NCI-H187 (cell line): ENCODE measurements at places on chromosomes 1 and 21.

- no peak for DNase-seq
These were observed 19.6 kb upstream of the OVAAL start for GRCh38 chr1:180539136-180539535.

GRCh38 chr1:187408212-187409004, 579.7 kb downstream of the PLA2G4A start:
- no peak for DNase-seq

DNA sequence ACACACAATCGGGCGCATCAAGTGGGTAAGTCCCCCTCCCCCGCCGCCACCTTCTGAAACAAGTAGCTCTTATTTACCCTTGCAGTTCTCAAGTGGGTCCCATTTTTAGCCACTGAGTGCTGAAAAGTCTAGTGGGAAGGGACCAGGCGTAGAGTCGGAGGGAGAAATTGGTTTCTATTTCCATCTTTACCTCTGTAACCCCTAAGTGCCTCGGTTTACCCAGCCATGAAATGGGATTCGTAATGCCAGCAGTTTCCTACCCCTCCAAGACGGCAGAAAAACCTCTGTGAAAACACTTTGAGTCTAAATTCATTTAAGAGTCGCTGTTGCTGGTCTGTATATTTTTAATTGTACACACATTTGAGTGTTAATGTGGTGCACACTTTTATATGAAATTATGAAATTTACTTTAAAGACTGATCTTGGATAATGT, 928 bp downstream of the TLCD4 start:
- DNase-seq: no peak

GRCh38 chr1:22524481-22524880, 38.8 kb upstream of the EPHA8 start:
- DNase-seq: no peak

DNA sequence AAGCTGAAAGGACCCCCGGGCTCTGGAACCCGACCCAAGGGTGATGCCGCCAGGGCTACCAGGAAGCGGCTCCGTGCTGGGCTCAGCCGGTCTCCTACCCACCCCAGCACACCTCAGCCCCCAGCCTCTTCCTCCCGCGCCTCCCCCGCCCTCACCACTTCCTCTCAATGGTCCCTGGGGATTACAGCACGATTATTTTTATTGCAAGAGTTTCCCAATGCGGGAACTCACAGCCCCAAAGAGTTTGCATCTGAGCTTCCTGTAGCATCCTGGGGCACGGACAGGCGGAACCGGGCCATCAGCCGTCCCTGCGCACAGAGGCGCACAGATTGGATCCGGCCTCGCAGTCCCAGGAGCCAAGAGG, 8.7 kb upstream of the SLX9 start:
- DNase-seq: no peak

GRCh38 chr1:67285780-67286488, 21.7 kb upstream of the IL12RB2 start:
- no peak for DNase-seq

DNA sequence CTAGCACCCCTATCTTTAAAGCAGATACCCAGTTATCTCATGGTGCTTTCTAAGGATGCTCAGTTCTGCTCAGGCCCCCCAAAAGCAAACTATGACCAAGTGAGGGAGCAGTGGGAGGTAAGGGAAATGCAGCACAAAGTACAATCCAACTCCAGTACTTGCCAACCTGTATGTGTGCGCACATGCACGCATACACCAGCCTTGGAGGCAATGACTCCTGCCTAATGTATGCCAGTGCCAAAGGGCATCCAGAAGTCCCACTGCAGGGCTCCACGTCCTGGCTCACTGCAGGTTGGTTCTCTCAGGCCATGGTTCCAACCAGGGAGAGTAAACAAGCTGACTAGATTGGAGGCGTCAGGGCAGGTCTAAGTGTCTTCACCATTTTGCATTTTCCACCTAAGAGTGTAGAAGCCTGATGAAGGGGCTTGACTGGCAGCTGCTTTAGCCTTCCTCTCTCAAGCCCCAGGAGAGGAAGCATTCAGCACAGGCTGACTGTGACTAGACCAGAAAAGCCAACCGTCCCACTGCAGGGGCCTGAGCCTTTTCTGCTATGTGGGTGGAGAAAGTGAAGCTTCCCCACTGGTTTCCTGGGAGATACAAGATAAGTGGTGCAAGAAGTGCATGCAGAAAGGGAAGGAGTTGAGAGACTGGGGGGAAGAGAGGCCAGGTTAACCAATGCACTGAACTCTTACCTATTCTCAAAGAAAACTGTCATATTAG, 7.7 kb downstream of the AMIGO1 start:
- DNase-seq: no peak

- DNase-seq: no peak
These were observed 197.8 kb upstream of the GALNT2 start for GRCh38 chr1:229869240-229869639.

GRCh38 chr1:39091845-39092645, 65.9 kb downstream of the NDUFS5 start:
- no peak for DNase-seq

DNA sequence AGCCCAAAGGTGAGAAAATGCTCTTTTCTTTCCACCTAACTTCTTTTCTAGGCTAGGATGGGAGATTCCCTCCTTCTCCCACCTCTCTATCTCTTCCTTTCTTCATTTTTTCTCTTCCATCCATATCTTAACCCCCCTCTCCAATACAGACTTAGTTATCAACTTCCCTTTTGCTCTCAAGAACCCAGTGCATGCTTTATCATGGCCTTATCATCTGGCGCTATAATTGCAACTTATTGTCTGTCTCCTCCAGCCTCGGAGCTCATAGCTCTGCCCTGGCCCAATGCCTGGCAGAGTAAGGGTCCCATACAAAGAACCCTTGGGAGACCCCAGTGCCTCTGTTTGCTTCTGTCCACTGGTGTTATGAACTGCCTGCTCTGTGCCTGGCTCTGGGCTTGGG, 71.0 kb upstream of the NFASC start:
- DNase-seq: no peak

DNA sequence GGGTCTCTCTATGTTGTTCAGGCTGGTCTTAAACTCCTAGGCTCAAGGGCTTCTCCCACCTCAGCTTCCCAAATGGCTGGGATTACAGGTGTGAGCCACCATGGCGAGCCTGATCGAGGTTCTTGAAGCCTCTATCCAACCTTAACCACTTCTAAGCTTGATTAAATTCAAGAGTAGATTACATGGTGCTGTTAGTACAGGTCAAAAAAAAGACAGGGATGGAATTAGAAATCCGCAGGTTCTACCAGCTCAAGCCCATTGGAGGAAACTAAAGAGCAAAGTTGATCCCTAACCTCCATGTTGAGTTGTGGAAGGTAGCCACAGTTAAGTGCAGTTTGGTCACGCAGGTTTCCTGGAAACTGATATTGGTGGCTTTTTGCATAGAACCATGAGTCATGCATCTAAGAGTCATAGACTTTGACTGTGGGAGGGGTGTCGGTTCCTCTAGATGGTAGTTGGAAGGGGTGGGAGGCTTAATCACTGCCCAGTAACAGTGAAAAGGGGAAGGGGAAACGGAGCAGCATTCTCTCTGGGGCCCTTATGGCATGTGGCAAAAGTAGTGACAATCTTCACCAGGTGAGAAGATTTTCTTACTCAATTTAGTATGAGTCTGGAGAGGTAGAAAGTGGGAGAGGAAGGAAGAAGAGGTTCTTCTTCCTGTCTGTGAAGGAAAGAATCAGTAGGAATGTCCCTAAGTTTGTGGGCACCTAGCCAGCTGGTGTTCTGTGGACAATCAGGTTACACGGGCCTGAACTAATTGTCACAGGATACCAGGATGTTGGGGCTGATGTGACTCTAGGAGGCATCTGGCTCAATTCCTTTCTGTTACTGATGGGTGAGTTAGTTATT, 7.0 kb downstream of the CD53 start:
- no peak for DNase-seq

DNA sequence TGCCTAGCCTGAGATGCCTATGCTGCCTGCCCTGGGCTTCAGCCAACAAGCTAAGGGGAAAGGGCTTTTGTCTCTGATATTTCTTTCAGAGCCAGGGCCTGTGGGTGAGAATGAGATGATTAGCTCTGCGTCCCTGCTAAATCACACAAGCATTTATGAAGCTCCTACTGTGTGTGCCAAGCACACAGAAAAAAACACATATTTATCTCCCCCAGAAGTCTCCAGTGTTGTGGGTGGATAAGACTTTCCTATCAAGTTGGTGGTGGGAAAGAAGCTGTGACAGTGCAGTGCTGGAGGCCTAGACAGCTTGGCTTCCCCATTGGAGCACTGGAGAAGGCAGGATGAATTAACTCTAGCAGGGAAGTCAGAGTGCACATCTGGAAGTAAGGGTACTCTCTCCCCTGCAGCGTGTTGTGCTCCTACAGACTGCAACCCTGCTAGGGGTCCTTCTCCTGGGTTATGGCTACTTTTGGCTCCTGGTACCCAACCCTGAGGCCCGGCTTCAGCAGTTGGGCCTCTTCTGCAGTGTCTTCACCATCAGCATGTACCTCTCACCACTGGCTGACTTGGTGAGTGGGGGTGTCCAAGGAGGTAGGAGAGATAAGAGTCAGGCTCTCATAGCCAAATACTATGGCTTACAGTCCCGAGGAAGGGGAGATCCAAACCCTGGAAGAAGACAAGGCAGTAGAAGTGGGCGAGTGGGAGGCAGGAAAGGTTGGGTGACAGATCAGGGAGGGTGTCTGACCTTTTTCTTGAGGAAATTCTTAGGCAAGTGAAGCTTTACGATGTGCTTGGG, 1.7 kb downstream of the SLC50A1 start:
- DNase-seq: no peak

DNA sequence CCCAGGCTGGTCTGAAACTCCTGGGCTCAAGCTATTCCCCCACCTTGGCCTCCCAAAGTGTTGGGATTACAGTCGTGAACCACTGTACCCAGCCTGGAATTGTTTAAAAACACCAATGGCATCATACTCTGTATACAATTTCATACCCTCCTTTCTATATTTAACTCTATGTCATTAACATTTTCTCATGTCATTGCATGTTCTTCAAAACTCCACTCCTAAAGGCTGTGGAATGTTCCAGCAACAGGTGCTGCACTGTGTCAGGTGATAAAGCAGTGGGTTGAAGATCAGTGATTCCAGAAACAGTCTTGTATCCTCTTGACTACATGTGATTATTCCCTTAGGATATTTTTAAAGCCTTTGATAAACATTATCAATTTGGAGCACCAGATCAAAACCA, 36.7 kb upstream of the GRHL3 start:
- DNase-seq: no peak

GRCh38 chr21:18340387-18340942, 63.1 kb downstream of the TMPRSS15 start:
- DNase-seq: no peak

DNA sequence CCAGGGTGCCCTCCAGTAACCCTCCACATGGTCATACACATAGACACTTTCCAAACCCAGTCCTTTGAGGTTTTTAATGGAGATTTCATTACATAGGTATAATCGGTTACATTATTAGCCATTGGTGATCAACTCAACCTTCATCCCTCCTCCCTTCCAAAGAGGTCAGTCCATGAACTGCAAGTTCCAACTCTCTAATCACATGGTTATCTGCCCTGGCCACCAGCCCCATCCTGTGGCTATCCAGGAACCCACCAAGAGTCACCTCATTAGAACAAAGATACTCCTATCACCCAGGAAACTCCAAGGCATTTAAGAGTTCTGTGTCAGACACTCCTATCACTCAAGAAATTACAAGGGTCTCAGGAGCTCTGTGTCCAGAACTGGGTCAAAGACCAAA, 12.2 kb downstream of the ATP1A4 start:
- DNase-seq: no peak

GRCh38 chr1:176775996-176776395, 313.0 kb downstream of the PAPPA2 start:
- DNase-seq: no peak

GRCh38 chr1:11938722-11939526, 4.4 kb downstream of the PLOD1 start:
- DNase-seq: no peak

DNA sequence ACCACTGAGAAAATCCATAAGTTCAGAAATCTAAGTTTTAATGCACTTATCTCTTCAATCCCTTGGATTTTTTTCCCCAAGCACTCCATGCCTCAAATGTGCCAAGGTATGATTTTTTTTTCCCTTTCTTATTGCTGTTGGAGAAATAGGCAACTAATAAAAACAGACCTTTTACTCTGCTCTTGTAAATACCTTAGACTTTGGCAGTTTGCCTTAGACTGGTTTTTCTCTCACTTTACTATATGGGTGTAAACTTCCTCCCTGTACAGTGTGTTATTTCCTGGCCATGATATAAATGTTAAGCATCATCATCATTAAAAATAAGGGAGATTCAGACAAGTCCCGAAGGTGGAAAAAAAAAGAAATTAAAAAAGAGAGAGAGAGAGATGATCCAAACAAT, 65.7 kb downstream of the LRRC8C start:
- DNase-seq: no peak

DNA sequence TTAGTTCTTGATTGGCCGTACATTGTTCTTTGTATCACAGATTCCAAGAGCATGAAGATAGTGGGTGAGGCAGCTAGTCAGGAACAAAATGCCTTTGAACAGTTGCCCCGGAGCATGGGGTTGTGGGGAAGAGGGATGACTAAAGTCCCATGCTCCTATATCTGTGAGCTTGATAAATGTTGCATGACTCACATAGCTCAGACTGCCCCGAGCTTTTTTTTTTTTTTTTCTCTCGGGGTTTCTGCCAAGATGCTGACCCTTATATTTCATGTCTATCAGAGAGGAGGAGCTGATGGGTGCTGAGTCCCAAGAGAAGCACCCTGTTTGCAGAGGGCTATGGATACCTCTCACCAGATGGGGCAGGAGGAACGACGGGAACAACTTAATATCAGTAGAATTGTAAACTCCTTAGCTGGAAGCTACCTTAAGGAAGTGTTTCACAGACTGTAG, 40.6 kb downstream of the SRRM1 start:
- DNase-seq: no peak

DNA sequence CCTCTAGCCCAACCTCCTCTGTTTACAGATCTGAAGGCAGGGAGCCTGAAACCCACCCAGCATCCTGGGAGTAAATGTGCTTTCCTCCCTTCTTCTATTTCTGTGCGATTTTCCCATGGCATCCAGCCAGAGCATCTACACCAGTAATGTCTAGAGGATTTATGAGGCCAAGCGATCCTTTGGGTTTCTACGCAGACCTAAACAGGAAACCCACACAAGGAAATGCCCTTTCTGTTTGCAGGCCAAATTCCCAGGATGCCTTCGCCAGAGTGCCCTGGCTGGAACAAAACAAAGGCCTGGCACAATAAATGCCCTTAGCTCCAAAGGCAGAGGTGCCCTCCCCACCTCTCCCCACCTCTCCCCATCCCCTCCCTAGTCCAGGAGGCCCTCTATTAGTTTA, 110.5 kb upstream of the CDC42BPA start:
- DNase-seq: no peak
